ENCODE measurements at places on chromosomes 7 and 10.

GRCh38 chr10:132270256-132270655 is 37.5 kb downstream of the STK32C start:
- no peak for DNase-seq

GRCh38 chr7:70805360-70805759 is 326.6 kb upstream of the GALNT17 start:
- no peak for DNase-seq

GRCh38 chr7:156944876-156945275 is 4.6 kb upstream of the NOM1 start:
- no peak for DNase-seq

DNA sequence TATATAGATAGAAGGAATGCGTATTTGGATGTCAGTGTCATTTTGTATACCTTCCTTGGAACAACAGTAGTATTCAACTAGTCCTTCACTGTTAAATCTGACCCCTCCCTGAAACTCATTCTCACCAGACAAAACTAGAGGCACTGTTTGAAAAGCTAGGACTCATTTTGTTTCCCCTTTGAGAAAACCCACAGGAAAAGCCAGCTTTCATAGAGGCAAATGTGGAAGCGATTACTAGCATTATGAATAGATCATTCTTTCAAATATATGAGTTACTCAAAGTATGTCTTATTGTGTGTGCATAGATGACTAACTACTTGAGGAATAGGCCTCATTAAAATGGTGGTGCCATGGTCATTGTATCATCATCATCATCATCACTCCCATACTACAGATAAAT is 1.9 kb upstream of the ASB15 start:
- DNase-seq, result no peak

DNA sequence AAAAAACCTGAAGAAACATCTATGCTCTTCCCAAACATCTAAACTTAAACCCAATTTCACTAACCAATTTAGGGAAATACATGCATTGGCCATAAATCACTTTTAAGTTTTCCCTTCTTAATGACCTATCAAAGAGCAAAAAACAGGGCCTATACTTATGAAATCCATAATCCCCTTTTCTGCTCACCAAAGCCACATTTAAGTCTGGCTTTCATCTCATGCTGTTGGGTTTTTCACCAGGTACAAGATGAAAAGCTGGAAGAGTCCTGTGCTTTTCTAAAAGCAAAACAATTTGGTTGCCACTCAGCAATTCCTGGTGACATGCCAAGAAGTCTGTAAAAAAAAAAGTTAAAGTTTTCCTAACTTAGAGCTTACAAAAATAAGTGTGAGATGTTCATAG is 92.6 kb downstream of the HPSE2 start:
- DNase-seq, result no peak

Measured in suprapubic skin (tissue), 4 donors.